ENCODE measurements at places on chromosomes 4 and X.

DNA sequence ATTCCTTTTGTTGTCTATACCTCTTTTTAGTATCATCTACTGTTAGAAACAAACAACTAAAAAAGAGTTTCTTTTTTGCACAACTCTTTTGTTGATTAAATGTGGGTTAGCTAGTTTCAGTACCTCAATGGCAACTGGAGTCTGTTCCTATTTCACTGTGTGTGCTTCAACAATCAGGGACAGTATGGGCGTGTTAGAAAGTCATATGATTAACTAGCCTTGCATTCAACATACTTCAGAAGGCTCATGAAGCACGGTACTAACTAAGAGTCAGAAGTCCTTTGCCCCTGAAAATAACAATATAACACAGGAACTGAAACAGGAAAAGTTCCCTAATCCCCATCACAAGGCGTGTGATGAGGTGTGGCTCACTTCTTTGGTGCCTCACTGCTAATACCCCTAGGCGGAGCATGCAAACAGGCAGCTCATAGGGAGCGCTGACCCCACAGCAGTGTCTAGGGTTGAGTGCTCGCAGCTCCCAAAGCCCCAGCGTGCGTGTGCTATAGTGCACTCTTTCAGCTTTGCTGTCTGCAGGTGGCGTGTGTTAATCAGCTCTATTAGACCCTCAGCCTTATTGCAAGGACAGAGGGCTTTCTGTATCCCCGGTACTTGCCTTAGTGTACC, 203.1 kb upstream of the NDST3 start:
- no peaks in the 10 kb centered on the region for H3K36me3 ChIP-seq
- no peaks in the 10 kb centered on the region for H3K4me1 ChIP-seq
- H3K4me3 ChIP-seq = no peak overlapping the region
- no peak for DNase-seq

DNA sequence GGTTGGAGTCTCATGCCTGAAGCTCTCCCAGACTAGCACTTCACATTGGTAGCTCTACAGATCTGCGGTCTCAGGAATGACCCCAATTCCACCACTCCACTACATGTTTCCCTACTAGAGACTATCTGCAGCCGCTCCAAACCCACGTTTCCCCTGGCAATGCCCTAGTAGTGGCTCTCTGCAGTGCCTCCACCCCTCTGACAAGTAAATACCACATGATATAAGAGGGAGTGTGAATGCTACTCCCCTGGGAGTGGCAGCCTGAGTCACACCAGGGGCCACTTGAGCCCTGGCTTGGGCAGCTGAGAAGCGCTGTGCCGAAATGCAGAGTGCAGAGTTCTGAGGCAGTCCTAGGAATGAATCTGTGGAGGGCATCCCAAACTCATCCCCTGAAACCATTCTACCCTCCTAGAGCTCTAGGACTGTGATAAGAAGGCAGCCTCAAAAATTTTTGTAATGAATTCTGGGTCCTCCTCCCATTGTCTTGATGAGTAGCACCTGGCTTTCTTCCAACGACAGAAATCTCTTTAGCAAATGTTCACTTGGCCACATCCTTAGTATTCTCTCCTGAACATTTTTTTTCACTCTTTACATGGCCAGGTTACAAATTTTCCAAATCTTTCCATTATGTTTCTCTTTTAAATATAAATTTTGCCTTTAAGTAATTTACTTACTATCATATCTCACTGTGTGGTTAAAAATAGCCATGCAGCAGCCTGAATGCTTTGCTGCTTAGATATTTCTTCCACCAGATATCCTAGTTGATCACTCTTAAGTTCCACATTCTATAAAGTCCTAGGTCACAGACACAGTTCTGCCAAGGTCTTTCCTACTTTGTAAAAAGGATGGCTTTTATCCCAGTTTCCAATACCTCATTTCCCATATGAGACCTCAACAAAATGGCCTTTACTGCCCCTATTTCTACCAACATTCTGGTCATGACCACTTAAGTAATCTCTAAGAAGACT, 160.2 kb upstream of the CPEB2 start:
- H3K4me1 ChIP-seq = peaks cover 6% of the 10 kb centered on the region
- no peak overlapping the region for H3K27ac ChIP-seq
- H3K27me3 ChIP-seq = no peaks in the 10 kb centered on the region
- no peaks in the 10 kb centered on the region for H3K36me3 ChIP-seq
- no peak for DNase-seq

- no peaks in the 10 kb centered on the region for H3K27me3 ChIP-seq
- no peaks in the 10 kb centered on the region for H3K4me1 ChIP-seq
- no peak overlapping the region for H3K27ac ChIP-seq
- DNase-seq = no peak
Measured at GRCh38 chr4:107683873-107684272, 36.2 kb downstream of the PAPSS1 start.

DNA sequence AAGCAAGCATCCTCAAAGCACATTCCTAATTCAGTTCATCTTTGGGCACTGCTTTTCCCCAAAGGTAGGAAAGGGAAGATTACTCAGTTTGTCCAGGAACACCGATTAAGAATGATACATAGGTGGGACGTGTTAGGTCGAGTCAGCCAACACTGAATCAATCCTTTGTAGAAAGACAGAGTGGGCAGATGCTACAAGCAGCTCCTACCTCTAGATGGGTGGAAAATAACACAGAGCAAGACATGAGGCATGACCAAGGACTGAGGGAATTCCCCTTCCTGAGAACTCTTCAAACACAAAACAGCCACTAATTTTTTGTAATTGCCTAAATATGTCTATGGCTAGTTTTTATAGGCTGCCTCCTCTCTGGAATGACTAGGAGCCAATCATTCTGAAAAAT, 331.7 kb downstream of the HNRNPD start:
- peaks cover 30% of the 10 kb centered on the region for H3K27me3 ChIP-seq
- no peaks in the 10 kb centered on the region for H3K36me3 ChIP-seq
- no peak overlapping the region for H3K27ac ChIP-seq
- H3K4me1 ChIP-seq = peaks cover 3% of the 10 kb centered on the region
- DNase-seq = no peak

GRCh38 chr4:13181681-13182080, 302.5 kb downstream of the RAB28 start:
- no peaks in the 10 kb centered on the region for H3K4me1 ChIP-seq
- H3K4me3 ChIP-seq = no peak overlapping the region
- no peak overlapping the region for H3K27ac ChIP-seq
- no peaks in the 10 kb centered on the region for H3K27me3 ChIP-seq
- no peaks in the 10 kb centered on the region for H3K36me3 ChIP-seq
- DNase-seq = no peak

GRCh38 chr4:42515156-42515884, 118.0 kb downstream of the SHISA3 start:
- H3K27me3 ChIP-seq = no peaks in the 10 kb centered on the region
- DNase-seq = no peak
- no peaks in the 10 kb centered on the region for H3K36me3 ChIP-seq
- no peaks in the 10 kb centered on the region for H3K4me1 ChIP-seq

DNA sequence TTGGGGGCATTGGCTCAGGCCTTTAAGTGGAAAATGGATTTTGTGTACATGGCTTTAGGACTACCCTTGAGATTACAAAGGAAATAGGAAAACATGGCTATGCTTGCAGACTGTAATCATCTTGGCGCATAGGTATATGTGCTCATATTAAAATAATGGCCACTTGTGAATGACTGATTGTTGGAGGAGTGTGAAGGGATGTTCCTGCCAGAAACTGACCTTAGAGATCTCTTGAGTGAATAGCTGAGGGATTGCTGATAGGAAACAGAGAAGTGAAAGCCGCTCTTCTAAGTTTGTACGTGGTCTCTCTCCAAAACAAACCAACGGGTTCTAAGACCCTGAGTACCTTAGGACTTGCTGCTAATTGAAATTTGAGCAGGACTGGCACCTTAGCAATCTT, 186.0 kb downstream of the MGST2 start:
- no peak overlapping the region for H3K27ac ChIP-seq
- no peak overlapping the region for H3K4me3 ChIP-seq
- no peak for DNase-seq
- H3K4me1 ChIP-seq = no peaks in the 10 kb centered on the region
- H3K36me3 ChIP-seq = no peaks in the 10 kb centered on the region
- no peaks in the 10 kb centered on the region for H3K27me3 ChIP-seq

GRCh38 chr4:72323227-72323626, 245.8 kb downstream of the ADAMTS3 start:
- no peak overlapping the region for H3K27ac ChIP-seq
- DNase-seq = no peak
- H3K4me3 ChIP-seq = no peak overlapping the region
- no peaks in the 10 kb centered on the region for H3K27me3 ChIP-seq
- peaks cover 20% of the 10 kb centered on the region for H3K4me1 ChIP-seq
- no peaks in the 10 kb centered on the region for H3K36me3 ChIP-seq

DNA sequence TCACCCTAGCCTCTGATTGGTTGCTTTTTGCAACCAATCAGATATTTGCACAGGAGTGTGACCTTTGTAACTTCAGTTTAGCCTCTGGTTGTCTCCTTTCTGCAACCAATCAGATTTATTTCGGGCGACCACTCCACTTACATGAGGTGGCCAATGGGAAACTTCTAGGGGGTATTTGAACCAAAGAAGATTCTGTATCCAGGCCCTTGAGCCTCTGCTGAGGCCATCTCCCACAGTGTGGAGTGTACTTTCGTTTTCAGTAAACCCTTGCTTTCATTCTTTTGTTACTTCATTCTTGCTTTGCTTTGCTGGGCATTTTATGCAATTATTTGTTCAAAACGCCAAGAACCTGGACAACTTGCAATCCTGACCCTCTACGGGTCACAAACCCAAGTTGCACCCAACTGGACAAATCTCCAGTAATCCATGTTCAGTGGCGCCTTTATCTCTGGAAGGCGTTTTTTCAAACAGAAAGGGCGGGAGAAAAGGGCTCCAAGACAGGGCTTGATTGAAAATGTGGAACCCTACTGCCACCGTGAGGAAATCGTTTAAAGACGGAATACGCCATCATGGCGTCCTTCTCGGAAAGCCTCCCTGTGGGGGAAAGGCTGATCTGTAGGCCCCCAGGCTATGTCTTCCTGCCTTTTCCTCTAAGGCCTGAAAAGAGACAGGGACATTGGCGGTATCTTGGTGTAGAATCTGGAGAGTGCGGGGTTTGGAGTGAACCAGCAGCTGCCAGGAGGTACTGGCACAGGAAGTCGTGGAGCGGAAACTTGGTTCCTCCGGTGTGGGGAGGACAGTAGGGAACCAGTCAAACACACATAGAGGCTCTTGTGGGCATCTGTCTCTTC, 184.6 kb downstream of the OR13H1 start:
- no peaks in the 10 kb centered on the region for H3K4me1 ChIP-seq
- H3K4me3 ChIP-seq = peak overlapping the region; percentile 71
- no peaks in the 10 kb centered on the region for H3K36me3 ChIP-seq
- peak overlapping the region; percentile 36 for H3K27ac ChIP-seq

DNA sequence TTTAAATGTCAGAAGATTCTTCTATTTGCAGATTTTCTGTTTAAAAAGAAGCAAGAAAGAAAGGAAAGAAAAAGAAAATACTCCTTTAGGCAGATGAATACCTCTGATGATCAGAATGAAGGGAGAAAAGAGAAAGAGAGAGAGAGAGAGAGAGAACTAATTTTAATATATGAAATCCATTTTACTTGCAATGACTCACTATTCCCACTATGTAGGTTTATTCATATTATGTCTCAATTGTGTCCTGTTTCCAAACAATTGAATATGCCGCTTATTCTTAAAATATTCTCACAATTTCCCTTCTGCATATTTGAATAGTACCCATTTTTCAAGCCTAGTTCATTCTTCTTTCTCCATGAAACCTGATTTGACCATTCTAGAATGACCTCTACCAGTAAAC, 11.7 kb downstream of the MEPE start:
- H3K36me3 ChIP-seq = no peaks in the 10 kb centered on the region
- peaks cover 7% of the 10 kb centered on the region for H3K27me3 ChIP-seq
- peaks cover 3% of the 10 kb centered on the region for H3K4me1 ChIP-seq
- H3K4me3 ChIP-seq = no peak overlapping the region
